ENCODE measurements at places on chromosomes 11 and 22. TPM values are rescaled to one million over a fixed set of nuclear protein-coding genes. Genes with fewer than 3 reads are reported as not detected.

Gene RGL4
- total RNA-seq: not detected

Gene OR52R1
- total RNA-seq: not detected

Gene MRGPRF
- total RNA-seq: 4.9 TPM

Gene PRG3
- not detected for total RNA-seq

Gene CTSF
- total RNA-seq: 59.3 TPM

Gene SEC14L6
- total RNA-seq: not detected

Gene UFD1
- 43.5 TPM for total RNA-seq

Gene MYO18B
- 114 TPM for total RNA-seq

Gene VPREB1
- not detected for total RNA-seq

Gene RAB39A
- total RNA-seq: 0.51 TPM

Gene ANO9
- total RNA-seq: 0.08 TPM

DNA sequence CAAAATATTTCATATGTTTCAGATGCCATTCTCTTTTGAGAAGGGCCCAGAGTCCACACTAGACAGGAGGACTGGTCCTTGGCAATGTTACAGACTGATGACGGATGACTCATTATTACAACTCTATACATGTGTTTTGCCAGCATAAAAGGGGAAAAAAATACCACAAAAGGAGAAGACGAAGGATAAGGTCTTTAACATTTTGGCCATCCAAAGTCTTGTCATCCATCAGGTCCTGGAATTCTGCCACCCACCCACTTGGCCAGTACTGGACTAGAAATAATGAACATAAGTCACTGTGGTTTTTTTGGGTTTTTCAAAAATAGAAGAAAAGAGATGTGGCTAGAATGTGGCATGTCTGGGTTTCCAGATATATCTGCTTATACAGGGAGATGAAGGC is 57.7 kb upstream of the BDNF start:
- DNase-seq: no peak

GRCh38 chr11:44172966-44173365 is 77.5 kb downstream of the EXT2 start:
- DNase-seq: no peak

- no peak for DNase-seq
Measured at GRCh38 chr11:114322934-114323333, 26.7 kb downstream of the NNMT start.

GRCh38 chr11:19284881-19285280 is 44.1 kb upstream of the E2F8 start:
- DNase-seq: no peak

- DNase-seq: no peak
Measured at GRCh38 chr11:132685174-132685611, 847.1 kb downstream of the OPCML start.

DNA sequence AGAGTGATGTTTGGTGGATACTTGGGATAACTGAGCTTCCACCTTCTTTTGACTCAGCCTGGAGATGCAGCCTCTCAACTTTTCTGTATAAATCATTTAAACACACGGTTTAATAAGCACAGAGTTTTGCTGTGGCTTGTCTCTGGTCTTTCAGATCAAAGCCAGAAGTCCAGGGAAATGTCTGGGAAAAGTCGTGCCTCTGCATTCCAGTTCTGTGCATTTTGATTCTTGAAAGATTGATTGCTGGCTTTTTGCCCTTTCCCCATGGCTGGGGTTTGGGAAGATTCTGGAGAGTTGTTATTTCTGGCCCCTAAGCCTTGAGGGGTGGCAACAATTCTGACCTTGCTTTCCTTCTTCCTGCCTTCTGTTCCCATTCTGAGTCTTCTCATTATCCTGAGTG is 154.1 kb downstream of the COMMD9 start:
- DNase-seq: no peak

DNA sequence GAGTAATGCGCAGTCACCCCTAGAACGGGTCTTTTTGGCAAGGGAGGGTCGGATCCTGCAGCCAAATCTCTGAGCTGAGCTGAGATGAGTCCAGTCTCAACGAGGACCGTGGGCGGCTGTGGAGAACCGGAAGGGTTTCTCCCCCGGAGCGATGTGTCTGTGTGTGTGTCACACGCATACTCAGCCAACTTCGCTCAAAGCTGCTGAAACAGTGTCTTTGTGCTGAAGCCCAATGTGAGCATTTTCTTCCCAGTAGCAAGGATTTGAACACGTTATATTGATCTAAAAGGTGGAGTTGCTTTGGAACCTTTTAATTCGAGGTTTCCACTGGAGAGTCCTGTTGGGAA is 1.4 kb upstream of the CELSR1 start:
- DNase-seq: no peak

GRCh38 chr11:61701242-61701886 is 21.2 kb downstream of the DAGLA start:
- DNase-seq: peak; percentile 61

DNA sequence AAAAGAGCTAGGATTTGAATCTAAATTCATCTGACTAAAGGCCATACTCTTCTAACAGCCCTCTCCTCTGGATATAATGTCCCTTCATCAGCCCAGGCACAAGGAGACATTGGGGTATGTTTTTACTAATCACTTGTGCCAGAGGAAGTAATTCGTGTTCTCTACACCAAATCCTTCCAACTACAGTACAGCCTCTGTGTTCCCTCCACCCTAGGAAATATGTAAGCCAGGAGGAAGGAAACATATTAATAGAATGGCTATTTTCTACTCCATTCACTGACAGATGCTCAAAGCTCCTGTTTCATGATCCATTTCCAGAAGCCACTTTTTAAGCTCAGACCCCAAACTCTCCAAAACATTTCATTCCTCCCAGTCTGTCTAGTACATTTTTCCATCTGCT is 12.0 kb upstream of the UBQLNL start:
- no peak for DNase-seq

DNA sequence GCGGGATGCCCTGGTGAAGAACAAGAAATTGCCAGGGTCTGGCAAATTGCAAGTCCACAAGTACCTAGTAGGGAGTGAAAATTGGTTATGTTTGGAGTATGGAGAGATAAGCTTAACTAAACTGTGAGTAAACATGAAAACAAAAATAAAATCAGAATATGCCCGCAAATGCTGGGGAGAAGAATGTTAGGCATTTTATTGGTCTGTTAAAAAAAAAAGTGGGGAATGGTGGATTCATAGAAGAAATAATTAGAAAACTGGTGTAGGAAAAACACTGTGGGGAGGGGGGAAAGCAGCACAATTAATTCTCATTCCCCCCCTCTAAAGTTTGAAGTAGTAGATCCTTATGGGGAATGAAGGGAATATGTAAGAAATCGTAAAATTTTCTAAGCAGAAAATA is 40.6 kb upstream of the HSD17B12 start:
- no peak for DNase-seq

DNA sequence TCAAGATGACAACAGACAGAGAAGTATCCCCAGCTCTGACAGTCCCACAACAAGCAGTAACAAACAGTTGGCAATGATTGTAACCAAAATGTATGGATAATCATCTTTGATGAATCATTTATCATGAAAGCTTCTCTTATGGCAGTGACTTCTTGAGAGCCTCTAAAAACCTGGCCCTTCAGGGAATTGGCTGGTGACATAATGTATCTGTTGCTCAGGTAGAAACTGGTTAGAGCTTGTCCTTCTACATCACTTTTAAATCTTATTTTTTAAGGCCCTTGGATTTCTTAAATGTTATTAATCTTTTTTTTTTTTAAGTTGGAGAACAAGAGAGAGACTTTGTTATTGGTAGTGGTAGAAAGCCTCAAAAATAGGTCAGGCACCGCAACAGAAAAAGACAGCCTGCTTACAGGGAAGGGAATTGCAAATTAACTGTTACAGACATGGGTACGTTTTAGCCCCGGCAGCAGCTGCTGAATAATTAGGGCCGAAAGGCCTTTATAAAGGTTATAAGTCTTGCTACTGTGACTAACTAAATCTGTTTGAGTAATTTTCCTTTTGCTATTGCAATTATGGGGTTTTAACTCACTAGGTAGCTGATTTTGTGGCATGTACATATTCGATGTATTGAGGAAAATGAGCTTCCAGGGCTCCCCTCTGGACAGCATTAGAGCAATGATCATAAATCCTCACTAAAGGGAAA is 207.7 kb upstream of the LRRC4C start:
- DNase-seq: no peak

- DNase-seq: no peak
Measured at GRCh38 chr11:115234794-115235193, 269.4 kb downstream of the CADM1 start.

GRCh38 chr11:69215784-69216415 is 60.2 kb downstream of the SMIM38 start:
- DNase-seq: no peak

DNA sequence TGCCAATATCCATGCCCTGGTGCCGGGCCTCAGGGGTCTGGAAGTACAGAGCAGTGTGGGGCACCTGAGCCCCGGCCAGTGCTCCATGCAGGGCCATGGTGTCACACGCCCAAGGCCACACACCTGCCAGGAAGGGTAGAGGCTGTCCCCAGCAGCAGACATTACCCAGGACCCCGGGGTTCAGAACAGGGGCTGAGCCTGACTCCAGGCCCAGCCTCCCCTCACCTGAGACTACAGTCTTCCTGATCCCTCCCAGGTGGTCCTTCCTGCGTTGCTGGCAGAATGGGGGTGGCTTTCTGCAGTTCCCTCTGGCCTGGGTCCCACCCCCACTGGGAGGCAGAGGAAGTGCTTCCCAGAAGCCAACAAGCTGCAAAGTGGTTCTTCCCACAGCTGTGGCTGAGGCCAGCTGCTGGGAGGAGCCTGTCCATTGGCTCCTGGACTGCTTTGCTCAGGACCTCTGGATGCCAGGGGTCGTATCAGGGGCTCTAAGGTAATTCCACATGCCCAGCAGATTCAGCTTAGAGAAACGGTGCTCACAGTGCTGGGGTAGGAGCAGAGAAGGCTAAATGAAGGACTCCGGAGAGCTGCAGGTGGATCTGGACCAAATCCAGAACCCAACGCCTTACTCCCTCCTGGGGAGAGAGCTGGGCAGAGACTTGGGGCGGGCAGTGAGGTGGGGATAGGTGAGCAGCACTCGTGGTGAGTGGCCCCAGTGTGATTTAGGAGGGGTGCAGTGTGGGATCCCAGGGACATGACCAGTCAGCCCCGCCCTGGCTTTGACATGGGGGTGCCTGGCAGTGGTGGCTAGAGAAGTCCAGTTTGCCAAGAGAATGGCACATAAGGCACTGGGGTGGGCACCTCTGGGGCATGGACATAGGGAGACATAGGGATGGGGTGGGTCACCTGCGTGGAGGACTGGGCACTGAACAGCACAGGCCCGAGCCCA is 12.6 kb downstream of the TCIRG1 start:
- no peak for DNase-seq

DNA sequence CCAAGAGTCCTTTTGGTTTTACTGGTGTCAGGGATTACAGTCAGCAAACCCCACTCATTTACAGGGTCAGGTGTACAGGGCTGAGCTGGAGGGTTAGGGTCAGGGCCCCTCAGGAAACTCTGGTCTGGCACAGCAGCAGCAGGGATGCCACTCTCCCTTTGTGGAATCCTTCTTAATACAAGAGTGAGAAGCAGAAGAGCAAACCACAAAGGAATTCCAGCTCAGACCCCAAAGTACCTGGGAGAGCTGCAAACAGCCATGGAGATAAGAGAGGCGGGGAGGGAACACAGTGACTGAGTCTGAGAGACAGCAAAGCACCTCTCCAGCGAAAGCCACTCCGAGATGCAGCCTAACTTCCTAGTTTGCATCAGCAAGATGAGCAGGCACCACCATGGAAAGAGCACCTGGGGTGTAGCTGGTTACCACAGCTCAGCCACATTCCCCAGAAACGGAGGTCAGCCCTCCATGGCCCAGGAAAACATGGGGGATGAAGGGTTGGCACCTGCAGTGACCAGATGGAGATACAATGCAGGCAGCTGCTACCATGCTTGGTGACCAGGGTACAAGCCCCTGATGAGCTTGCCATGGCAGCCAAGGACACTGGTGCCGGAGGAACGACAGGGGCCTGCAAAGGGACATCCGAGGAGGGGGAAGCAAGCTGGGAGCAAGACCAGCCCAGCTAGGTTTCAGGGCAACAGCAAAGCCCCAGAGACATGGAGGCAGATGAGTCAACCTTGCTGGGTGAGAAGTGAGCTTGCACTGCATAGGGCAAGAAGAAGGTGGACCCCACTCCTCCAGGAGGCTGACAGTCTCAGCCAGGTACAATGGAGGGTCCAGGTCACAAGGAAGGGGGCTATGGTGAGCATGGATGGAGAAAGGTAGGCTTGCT is 3.9 kb downstream of the BET1L start:
- peak; percentile 13 for DNase-seq

DNA sequence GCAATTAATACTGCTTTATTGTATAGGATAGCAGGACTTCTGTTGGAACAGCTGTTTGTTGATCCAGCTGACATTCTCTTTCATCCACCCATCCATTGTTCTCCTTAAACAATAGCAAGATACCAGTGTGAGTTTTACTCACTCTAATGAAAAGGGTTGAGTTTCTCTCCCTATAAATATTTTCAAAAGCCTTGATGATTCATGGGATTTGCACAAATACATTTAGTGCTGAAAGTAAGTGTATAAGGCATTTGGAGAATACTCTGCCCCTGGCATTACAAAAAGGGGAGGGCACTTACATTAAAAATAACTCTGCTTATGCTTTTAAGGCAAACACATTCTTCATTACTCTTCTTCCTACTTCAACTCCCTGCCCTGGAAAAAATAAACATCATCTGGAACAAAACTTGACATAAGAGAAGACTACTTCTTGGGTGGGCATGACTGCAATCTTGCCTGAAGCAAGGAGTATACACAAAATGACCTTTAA is 634.9 kb downstream of the METTL15 start:
- DNase-seq: no peak

DNA sequence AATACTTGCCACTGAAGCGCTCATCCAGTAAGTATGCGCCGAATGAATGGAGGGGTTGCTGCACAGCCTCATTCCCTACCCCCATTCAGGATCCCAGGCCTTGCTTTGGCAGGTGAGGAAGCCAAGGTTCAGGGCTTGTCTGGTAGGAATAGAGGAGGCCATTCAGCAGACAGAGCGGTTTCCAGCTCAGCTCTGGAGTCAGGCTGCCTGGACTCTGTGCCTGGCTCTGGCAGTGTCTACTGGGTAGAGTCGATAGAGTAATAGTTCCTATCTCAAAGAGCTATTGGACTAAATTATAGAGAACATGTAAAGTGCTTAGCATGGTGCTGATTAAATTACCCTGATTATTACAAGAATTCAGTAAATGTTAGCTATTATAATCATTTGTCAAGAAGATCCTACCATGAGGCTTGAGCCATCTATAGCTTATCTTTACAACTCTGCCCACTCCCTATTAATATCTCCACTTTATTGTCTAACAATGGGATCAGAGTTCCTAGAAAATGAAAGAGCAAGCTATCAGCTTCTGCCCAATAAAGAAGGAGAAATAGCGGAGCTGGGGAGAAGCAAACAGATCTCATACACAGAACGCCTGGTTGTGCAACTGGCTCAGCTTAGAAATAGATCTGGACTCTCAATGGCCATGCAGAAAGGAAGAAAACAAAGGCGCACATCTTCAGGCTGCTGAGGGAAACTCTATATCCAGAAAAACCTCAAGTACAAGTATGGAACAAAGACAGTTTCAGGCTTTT is 6.6 kb upstream of the SNX32 start:
- DNase-seq: no peak

GRCh38 chr11:105244160-105244825 is 104.7 kb upstream of the CARD18 start:
- DNase-seq: no peak

Measured in Right ventricle myocardium superior (tissue), 1 donor.